EL (cell line): ENCODE measurements at places on chromosomes 13 and 19.

- DNase-seq = no peak
These were observed 5.4 kb upstream of the VSIG10L start for GRCh38 chr19:51347209-51347928.

GRCh38 chr13:91773591-91774227 lies 375.3 kb downstream of the GPC5 start:
- no peak for DNase-seq

GRCh38 chr13:78398743-78399410 lies 204.5 kb downstream of the POU4F1 start:
- DNase-seq = no peak

- no peak for DNase-seq
These were observed 149.9 kb upstream of the SOX1 start for GRCh38 chr13:111917086-111917485.

DNA sequence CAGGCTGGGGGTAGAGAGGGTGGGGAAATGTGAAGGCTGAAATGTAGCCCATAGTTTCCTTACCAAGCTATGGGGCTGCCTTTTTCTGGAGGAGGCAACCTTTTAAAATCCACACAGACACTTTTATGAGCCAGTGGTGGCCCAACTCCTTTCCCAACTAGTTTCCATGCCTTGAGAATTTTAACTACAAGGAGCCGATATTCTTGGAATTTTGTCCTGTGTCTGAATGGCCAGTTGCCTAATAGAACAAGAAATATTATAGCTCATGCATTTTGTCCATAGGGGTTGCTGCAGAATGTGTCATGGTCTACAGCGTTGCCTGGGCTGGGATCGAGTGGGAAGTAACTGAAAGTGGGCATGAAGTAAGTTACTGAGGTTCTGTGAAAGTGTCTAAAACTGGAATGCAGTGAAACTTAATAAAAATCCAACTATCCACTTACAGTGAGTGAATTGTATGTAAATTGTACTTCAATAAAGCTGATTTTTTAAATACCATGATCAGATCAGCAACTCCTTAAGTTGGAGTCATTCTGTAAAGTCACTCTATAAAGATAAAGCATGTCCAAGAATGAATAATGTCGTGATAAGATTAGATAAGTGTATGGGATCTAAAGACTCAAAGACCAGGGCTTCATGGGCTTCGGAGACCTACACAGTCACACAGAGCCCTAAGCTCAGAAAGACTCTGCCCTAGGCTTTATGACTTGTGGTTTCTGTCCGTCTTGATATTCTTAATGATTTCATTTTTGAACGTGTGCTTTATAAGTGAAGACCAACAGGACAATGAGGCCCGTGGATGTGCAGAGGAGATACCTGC lies 122.6 kb upstream of the FNDC3A start:
- DNase-seq = no peak

DNA sequence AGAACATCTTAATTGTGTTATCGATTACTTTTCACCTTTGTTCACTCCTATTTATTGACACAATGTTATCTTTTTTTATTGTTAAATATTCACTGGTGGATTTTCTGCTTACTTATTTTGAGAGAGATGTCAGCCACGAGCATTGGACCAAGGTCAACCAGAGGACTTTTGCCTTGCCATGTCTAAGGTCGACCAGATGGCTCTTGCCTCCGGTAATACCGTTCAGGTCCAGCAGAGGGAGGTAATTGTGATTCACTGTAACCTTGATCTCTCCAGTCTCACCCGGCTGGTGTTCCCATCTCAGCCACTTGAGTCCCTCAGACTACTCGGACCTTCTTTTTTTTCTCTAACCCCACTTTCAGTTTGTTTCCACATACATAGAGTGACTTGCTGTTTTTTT lies 1438.1 kb downstream of the UQCRFS1 start:
- DNase-seq = peak; percentile 4
